ENCODE measurements at places on chromosomes 2 and 18.

DNA sequence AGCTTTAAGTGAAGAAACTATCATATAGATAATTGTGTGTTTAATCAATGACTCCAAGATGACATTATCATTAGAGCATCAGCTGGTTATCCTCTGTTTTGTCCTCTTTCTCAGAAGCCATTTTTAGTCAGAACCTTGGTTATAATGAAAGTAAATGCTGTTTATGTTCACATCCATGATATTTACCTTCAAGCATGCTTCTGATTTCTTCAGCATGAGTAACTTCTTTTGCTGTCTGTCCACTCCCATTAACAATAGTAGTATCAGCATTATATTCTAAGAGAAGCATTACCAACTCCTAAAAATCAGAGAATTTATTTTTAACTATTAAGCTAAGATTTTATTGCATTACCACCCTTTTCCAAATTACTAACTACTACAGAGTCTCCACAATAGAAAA lies 56.3 kb downstream of the OSBPL1A start:
- DNase-seq, result no peak

DNA sequence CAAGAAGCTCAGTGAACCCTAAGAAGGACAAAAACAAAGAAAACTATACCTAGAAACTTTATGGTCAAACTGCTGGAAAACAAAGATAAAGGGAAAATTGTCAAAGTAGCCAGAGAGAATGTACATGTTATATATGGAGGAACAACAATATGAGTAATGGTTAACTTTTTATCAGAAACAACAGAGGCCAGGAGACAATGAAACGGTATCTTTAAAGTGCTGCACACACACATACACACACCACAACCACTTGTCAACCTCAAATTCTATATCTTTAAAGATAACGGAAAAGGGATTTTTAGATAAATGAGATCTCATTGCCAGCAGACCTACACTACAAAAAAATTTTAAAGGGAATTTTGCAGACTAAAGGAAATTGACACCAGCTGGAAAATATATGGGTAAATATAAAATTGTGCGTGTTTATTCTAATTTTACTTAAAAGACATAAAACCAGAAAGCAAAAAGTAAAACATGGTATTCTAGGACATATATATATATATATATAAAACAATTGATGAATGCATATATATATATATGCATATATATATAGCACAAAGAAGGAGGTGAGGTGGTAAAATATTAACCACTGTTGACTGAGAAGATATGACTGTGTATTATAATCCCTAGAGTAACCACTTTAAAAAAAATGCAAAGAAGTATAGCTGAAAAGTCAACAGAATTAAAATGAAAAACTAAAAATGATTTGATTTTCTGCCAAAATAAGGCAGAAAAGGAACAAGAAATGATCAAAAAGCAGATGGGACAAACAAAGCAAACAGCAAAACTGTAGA lies 172.0 kb downstream of the SRBD1 start:
- DNase-seq, result no peak

- DNase-seq, result no peak
These were observed 40.7 kb downstream of the VIT start for GRCh38 chr2:36737131-36737750.

GRCh38 chr2:197137231-197137630 lies 173.3 kb downstream of the ANKRD44 start:
- no peak for DNase-seq

GRCh38 chr2:189014449-189015138 lies 40.4 kb downstream of the COL3A1 start:
- no peak for DNase-seq

DNA sequence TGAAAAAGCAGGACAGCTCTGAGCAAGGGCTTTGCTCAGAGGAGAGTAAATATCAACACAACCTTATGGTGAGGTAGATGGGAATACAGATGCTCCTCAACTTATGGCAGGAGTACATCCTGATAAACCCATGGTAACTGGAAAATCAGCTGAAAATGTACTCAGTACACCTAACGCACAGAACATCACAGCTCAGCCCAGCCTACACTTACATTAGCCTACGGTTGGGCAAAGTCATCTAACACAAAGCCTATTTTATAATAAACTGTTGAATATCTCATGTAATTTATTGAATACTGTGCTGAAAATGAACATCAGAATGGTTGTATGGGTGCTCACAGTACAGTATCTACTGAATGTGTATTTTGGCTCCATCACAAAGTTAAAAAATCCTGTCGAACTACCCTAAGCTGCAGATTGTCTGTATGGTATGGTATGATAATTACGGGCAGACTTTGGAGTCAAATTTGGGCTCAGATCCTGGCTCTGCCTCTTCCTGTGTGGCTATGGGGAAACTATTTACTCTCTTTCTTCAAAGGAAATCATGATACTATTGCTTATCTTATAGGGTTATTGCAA lies 120.3 kb upstream of the LYPD1 start:
- no peak for DNase-seq

- no peak for DNase-seq
These were observed 272.8 kb downstream of the FIGN start for GRCh38 chr2:163462993-163463392.

GRCh38 chr2:197198890-197199289 lies 111.7 kb downstream of the ANKRD44 start:
- peak; percentile 31 for DNase-seq

DNA sequence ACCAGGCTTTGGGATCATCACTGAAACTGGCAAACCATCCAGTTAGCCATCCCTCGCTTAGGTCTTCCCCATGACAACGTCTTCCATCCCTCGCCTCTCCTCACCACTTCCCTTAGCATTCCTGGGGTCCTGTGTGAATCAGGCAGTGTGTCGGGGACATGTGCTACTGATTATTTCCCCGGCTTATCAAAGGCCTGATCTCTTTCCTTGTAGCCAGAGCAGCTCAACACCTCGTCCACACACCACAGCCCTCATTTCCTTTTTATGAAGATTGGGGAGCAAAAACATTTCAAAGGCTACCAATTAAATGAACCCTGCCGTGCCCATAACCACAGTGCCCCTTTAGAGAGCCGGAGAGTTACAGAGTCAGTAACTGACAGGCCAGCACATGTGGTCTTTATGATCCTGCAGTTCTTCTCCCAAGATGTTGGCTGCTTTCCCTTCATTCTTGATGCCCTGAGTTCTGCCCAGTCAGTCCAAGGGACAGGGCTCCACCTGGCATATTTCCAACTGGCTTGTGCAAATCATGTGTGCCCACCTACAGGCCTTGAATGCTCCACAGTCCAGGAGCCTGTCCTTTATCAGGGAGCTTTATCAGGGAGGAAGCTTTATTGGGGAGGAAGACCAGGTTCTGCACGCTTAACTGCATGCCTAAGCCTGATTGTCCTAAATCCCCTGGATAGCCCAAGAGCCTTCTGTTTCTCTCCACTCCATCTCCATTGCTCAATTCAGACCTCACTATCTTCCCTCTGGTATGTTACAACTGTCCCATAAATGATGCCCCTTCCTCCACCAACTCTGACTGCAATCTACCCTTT lies 343.1 kb downstream of the CYRIA start:
- DNase-seq, result no peak
